Stimulated activated CD8-positive, alpha-beta memory T cell treated with anti-CD3 and anti-CD28 coated beads, Interleukin-2, amount 100 ng/mL, for 48 hours (primary cell): ENCODE measurements at places on chromosomes 1 and 21.

DNA sequence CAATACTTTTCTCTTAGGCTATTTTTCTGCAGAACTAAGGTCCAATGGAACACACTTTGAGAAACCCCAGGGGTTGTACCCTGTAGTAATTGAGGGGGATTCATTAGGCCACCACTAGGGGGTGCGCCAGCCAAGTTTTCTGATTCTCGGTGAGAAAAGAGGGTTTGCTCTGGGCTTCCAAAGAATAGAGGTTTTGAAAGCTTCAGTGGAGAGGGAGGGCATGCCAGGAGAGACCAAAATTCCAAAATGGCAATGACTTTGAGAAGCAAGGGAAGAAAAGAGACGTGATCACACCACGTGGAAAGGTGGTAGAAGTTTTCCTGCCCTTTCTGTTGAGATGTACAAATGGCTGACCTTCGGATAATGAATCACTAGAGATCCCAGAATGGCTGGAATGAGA, 323.3 kb downstream of the RPS6KC1 start:
- peak; percentile 42 for DNase-seq

DNA sequence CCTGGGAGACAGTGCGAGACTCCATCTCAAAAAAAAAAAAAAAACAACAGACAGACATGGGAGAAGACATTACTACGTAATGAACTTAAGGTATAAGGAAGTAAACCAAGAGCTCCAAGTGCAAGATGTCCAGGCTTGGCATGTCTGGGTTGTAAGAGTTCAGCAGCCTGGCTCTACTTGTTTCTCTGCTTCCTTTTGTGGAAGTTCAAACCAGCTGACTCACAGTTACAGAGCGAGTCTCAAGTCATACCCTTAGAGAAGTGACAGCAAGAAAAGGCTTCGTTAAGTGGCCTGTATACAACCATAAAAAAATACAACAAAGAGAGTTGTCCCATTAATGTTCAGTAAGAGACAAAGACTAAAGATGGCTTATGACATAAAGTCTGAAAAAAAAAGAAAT, 1.3 kb downstream of the RIT1 start:
- DNase-seq: no peak

- peak; percentile 68 for DNase-seq
Measured at GRCh38 chr1:111603979-111604378, 15.6 kb upstream of the RAP1A start.

DNA sequence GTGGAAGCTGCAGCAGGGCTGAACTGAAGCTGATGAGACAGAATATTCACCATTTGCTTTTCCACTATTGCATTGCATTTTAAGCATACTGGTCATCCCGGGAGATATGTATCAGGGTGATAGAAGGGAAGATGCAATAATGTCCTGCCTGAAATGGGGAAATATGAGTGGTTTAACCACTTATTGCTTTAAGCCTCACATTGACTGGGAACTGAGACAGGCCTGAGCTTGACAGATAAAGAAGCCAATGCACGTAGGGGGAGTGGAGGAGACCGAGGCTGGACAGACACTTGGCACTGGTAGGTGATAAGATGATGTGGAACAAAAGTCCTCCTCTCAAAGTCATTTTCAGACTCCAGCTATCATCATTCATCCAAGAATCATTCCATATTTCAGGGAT, 911.7 kb upstream of the NCAM2 start:
- no peak for DNase-seq

GRCh38 chr1:112629256-112629655, 9.6 kb downstream of the CAPZA1 start:
- DNase-seq: no peak

DNA sequence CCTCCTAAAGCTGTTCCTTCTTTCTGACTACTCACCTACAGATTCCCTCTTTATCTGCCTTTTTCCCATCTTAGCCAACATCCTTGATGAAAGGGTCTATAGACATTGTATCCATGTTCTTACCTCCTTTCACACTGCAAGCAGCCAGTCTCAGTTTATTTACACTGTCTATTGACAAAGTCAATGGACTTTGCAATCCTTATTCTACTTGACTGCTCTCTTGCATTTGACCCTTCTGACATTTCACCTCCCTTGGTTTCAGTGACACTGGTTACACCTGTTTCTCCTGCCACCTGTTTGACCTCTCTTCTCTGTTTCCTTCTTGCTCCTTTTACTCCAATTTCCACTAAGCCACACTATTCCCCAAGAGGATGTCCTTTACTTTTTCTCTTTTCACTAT, 224.0 kb upstream of the SNX7 start:
- no peak for DNase-seq

DNA sequence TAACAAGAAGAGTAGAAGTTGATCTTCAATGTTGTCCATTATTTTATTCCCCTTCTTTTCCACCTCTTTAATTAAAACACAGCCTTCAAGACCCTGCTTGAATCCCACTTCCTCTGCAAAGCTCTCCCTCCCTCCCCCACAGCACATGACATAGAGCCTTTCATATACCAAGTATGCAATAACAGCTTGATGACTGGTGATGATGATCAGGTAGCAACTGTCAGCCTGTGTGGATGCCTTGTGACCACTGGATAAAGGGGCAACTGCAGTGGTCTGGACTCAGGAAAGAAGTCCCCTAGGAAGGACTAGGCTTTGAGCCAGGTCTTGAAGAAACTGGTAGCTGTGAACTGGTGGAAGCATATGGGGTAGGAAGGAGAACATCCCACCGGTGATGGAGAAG, 53.8 kb upstream of the PRDX6 start:
- DNase-seq: no peak

GRCh38 chr1:43038232-43038935, 79.7 kb upstream of the SLC2A1 start:
- no peak for DNase-seq

DNA sequence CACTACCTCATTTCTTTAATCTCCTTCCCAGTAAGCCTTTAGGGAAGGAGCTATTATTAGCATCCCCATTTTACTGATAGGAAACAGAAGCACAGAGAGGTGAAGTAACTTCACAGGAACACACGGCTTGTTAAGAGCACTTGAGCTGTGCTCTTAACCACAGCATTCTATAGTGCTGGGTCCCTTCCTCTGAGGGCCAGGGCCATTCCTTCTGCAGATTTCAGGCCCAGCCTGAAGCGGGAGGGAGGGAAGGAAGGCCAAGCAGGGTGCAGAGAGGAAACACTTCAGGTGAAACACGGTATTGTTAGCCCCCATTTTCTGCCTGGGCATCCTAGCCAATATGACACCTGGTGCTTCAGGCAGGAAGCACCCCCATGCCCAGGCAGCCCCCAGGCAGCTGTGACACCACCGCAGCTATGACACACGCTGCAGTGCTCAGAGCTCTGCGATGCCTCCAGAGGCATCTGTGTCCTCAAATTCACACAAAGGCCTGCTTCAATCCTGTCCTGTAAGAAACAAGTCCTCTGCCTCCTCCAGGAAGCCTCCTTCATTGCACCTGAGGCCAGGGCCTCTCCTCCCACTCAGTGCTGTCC, 4.5 kb upstream of the EXTL1 start:
- no peak for DNase-seq

- no peak for DNase-seq
Measured at GRCh38 chr21:18155508-18156193, 89.0 kb upstream of the CHODL start.

DNA sequence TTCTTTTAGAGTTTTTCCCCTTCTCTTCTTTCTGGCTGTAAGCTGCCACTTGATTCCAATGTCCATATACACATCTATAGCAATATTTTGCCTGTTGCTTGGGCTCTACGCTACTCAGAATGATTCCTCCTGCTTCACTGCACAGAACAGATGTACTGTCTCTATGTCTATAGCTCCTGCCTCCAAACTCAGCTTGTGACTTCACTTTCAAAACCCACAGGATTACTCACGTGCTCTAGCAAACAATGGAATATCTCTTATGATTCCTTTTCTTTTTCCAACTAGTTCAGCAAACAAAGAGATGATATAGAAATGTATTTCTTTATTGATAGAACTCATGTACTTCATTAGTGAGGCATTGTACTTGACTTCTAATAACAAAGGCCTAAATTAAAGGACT, 80.5 kb upstream of the SOX13 start:
- DNase-seq: no peak

DNA sequence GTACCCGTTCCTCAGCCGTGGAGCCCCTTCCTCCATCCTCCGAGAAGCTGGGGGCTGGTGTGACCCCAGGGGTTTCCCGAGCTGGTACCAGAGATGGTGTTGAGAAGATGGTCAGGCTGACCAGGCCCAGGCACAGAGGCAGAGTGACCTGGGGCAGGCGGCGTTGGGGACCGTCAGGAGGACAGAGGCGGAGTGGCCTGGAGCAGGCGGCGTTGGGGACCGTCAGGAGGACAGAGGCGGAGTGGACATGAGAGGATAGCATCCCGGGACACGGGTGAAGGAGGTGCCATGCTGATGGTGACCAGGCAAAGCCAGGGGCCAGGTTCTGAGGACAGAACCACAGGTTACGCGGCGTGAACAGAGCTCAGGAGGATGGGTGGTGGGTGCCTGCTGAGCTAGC, 75.9 kb upstream of the TTC34 start:
- no peak for DNase-seq

- DNase-seq: no peak
Measured at GRCh38 chr1:227959325-227959860, 11.7 kb upstream of the WNT9A start.

- DNase-seq: no peak
Measured at GRCh38 chr1:35382107-35382506, 113.6 kb downstream of the ZMYM4 start.

DNA sequence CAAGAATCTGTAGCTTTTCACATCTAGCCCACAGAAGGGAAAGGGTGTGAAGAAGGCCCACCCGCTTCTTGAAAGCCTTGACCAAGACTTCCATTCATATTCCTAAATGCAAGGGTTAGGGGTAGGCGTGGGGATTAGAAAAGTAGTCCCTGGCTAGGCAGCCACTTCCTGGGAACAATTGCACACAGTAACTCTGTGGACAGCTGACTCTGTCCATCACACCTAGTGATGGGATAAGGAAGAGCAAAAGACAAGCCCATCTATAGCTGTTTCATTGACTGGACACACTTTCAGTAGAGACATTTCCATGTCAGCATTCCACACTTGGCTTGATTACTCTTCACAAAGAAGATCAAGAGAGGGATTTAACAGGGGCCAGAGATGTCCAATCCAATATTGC, 294.2 kb downstream of the PBX1 start:
- DNase-seq: no peak

- no peak for DNase-seq
Measured at GRCh38 chr1:53381790-53382401, 54.0 kb upstream of the LRP8 start.

DNA sequence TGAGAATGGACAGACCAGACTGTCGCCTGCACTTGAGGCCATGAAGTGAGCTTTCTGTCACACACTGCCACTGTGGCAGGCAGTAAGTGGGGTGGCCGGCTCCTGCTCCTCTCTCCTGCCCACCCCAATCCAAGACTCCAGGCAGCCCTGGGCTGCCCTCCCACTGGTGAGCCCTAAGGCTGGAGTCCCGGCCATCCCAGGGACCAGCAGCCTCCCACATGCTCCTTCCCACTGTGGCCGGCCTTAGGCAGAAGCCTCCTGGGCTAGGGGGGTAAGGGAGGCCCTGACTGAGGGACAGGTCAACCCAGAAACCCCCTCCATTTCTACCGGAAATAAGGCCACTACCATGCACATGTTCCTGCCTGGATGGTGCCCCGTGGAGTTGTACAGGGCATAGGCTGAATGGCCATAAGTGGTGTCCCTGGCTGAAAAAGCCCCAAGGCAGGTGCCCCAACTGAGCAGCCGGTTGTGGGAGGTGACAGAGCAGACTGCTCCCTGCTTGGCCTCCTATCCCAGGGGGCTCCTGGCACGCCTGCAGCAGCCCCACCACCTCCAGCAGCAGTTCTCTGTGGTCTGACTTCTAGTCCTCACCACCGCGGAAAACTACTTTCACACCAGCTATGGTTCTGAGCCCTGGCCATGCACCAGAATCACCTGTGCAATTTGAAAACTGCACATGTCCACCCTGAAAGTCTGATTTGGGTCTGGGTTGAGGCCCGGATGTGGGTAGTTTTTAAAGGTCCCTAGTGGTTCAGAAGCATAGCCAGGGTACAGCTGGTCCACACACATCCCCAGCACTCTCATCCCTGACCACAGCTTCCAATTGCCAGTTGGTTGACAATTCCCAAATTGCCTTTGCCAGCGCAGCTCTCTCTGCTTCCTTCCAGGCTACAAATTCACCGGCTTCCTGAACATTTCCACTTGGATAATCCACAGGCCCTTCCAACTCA, 1.6 kb upstream of the ARTN start:
- no peak for DNase-seq

DNA sequence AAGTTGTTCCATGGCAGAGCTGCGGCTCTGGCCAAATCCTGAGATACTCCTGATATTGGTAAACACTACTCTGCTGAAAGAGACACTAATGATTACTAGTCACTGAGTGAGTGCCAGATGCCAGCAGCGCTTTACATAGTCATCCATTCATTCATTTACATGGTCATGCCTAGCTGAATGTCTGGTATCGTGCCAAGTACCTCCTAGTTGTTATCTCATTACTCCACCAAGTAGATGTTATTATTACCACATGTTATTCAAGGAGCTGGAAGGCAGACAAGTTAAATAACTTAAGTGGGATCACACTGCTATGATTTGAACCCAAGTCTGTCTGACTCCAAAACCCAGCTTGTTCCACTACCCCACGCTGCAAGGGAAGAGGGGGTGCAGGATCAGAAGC, 4.7 kb downstream of the OLFML2B start:
- no peak for DNase-seq

DNA sequence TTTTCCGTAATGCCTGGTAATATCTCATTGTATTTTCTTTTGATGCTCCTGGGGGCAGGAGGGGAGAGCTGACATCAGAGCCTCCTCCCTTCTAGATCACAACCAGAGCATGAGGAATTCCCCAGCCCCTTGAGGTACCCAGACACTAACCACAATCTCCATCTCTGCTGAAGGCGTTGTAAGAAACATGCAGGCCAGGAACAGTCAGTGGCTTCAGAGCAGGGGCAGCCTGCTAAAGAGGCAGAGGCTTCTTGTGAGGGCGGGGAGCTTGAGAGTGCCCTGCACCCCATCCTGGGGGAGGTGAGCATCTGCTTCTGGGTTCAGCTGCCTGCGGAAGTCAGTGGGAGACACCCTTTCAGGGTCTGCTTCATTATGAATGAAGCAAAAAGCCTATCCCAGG, 19.0 kb downstream of the MAPKAPK2 start:
- DNase-seq: no peak

- no peak for DNase-seq
Measured at GRCh38 chr1:207962716-207963426, 51.9 kb upstream of the CD34 start.

DNA sequence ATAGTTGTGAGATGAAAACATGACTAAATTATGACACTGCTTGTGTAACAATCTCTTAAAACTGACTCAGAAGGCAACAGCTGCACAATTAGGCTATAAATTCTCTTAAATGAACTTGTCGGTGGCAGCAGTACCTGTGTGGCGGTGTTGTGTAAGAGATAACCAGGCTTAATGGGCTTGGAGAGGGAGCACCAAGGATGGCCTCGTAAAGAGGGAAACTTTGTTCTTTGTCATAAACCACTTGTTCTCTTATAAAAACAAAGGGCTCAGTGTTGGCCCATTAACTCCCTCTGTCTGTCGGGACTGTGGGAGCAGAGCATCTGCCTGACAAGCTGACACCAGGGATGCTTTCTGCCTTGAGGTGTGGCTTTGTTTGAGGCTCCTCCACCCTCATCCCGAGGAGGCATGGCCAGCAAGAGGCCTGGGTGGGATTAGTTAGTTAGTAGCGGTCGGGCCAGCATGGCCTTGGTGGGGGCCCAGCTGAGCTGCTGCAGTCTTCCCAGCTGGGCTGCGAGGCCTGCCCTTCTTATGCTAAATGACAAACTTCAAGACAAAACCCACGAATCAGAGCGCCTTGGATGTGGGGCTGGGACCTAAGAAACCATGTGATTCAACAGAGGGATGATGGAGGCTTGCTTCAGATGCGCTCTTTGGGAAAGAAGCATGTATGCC, 171.4 kb downstream of the CAMTA1 start:
- no peak for DNase-seq

- no peak for DNase-seq
Measured at GRCh38 chr21:14968029-14968428, 96.8 kb downstream of the NRIP1 start.
